ENCODE measurements at places on chromosomes 3 and 15.

GRCh38 chr3:13243586-13243985 is 170.4 kb upstream of the IQSEC1 start:
- no peak for DNase-seq

DNA sequence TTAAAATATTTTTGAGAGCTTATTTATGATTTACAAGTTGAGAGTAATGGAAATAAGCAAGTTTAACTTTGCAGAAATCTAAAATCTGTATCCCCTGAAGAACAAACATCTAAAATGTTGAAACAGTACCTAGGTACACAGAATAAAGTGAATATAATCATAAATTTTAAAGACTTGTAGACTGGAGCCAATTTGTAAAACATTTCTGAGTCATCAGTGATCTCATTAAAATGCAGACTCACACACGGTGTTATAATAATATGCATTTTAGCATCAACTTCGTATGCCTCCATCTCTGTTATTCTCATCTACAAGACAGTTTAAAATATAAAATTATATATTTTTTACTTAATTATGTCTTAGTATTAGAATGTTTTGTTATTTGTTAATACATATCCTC is 399.5 kb upstream of the GOLIM4 start:
- no peak for DNase-seq

DNA sequence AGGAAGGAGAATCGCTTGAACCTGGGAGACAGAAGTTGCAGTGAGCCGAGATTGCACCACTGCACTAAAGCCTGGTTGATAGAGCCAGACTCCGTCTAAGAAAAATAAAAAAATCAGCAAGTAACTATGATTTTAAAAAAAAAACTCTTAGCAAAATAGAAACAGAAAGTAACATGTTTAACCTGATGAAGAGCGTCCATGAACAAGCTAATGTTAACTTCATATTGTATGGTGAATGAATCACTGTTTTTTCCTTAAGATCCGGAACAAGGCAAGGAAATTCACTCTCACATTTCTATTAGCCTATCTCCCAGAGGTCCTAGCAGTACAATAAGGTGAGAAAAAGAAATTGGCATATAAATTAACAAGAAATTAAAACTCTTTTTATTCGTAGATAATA is 69.0 kb downstream of the RFX7 start:
- no peak for DNase-seq

- no peak for DNase-seq
Observed at GRCh38 chr3:193996641-193997089, 139.3 kb upstream of the HES1 start.

- no peak for DNase-seq
Observed at GRCh38 chr3:37419979-37420378, 245.6 kb upstream of the LRRFIP2 start.

Data from stimulated activated CD8-positive, alpha-beta memory T cell treated with anti-CD3 and anti-CD28 coated beads, Interleukin-4, amount 100 ng/mL, for 48 hours (primary cell).